T-cell (primary cell): ENCODE measurements at places on chromosomes 3 and 15.

DNA sequence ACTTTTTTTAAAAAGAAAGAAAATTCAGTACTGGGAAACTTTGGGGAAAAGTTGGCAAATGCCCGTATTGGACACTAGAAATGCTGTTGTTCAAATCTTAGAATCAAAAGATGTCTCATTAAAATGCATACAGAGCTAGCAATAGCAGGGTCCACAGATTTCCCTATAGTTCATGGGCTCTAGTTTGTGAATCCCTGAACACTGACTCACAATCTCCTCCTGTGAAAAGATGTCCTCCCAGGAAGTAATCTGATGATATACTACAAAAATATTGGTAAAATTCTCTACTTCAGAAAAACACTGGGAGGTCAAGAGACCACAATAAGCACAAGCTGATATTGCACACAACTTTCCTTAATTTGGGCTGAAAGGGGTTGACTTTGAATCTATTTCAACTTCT is 568.4 kb upstream of the ZNF385D start:
- no peak for DNase-seq

DNA sequence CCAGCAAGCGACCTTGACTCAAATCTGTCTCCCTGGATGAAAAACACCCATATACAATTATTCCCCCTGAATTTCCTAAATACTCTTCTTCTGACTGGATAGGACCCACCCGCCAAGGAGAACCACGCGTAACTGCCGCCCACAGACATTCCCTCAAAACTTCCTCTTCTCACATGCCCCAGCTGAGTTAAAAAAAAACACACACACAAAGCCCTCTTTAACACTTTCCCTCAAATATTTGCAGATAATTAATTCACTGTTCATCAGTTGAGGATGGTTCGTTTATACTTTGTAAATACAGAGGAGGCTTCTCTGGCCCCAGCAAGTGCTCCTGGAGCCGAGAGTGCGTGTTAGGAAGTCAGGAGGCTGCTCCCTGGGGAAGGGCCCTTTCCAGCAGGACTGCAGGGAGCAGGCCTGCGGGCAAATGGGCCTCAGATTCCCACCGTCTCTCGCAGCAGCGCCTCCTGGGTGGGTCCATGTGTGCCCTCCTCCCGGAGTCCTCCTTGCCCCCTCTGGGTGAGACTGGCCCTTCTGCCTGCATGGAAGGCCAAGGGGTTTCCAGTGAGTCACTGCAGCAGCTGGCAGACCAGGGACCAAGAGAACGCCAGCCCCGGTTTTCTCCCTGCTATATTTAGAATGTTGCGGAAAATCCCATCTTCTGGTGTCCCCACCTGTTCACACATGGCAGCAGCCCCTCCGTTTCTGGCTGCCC is 46.8 kb downstream of the MGLL start:
- DNase-seq = no peak

GRCh38 chr3:26104851-26105251 is 315.0 kb downstream of the OXSM start:
- no peak for DNase-seq

- DNase-seq = no peak
These were observed 37.0 kb downstream of the OPA1 start for GRCh38 chr3:193630005-193630404.

GRCh38 chr15:42453826-42454225 is 37.1 kb downstream of the ZNF106 start:
- DNase-seq = no peak

DNA sequence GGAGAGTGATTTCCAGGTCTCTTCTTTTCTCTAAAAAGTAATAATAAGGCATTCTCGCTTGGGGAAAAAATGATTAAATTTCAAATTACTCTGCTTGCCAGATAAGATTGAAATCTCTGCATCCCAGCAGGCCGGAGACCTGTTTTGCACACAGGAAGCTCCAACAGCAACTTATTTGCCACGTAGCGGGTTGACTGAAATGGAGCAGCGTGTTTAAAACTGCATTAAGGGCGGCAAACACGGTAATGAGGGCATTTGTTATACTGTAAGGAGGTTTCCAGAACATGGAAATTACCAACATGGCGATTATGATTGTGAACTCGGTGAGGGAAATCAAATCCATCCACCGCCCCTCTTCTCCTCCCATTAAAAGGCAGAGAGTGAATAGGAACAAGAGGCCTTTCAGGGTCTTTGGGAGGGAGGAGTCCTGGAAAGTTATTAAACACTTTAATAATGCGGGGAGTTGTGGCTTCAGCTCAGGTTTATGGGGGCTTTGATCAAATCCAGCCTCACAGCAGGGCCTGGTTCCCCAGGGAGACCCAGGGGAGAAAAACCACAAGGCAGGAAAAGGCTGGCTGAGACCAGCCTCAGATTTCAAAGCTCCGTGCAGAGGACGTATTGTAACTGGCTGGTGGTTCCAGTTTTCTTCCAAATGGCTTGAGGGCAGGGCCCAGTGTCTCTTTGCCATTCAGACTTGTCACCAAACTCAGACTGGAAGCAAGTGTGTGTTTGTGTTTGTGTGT is 242.3 kb downstream of the TLE3 start:
- no peak for DNase-seq

DNA sequence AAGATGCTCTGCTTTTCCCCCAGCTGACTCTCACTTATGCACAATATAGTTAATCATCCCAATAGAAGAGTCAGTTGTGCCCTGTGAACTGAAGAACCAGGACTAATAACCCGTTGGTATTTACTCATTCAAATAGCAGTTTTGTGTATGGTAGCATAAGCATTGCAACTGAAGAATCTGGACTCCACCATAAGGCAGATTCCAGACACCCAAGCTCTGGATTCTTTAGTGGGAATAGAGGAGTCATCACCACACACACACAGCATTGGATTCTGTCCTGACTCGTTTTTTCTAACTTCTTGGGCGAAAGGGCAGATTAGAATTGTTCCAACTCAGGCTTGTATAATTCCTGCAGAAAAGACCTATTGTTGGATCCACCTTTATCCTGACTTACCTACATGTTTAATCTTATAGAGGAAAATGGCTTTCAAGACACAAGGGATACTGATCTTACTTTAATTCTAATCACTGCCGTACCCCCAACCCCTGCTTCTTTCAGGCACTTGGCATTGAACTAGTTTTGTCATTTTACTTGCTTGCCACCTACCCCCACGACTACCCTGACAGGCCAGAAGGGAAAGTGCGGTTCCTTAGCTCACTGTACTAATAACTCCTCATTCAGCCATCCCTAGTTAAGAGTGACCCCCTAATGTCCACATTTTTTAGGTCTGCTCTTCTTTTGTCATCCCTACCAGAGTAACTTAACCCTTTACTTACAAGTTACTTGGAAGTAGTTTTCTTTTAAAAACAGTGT is 42.3 kb downstream of the NKIRAS1 start:
- no peak for DNase-seq

DNA sequence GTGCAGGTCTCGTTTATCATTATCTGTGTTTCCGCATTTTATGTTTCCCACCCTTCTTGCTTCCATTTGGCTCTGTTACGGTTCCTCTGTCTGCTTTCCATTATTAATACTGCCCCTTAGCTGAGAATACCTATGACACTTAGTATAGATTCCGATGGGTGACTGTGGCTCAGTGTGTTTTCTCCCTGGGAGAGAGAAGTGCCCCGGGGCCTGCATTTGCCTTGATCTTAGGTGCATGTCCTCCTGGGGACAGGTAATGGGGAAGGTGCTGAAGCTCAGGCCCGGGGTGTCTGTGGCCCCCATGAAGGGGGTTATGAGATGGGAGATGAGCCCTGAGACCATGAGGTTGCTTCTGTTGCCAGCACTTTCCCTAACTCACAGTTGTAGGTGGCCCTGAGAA is 43.4 kb upstream of the PCSK6 start:
- no peak for DNase-seq

DNA sequence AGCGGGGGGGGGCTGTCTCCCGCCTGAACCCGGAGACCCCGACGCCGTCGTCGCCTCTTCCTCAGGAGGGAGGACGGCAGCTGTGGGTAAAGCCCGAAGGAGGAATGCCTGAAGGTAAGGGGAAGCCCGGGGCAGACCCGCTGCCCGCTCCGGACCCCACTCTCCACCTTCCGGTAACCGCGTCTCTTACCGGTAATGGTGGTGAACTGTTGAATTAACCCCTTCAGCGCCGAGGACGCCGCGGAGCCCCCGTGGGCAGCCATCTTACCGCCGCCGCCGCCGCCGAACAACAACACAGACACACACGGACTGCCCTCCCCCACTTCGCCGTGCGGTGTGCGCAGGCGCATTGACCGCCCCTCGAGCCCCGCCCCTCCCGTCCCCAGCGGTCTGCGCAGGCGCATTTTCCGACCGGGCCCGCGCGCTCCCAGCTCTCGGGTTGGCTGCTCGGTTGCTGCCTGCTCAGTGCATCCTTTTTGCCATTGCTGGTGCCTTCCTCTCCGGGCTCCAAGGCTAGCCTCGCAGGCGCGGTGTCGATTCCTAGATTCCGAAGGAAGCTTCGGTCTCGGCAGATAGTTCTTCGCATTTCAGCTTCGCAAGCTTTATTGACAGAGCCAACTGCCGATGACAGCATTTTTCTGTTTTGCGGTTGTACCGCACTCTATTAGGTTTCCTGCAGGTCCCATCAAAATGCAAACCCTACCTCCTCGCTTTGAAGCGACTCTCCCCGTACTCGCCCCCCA is at the start of gene UBXN7:
Gene UBXN7 (minus strand): TSS at position 291 of the 743 bp plus-strand sequence. CDS start 28 bp downstream, at position 263.
- peak; percentile 90 for DNase-seq

DNA sequence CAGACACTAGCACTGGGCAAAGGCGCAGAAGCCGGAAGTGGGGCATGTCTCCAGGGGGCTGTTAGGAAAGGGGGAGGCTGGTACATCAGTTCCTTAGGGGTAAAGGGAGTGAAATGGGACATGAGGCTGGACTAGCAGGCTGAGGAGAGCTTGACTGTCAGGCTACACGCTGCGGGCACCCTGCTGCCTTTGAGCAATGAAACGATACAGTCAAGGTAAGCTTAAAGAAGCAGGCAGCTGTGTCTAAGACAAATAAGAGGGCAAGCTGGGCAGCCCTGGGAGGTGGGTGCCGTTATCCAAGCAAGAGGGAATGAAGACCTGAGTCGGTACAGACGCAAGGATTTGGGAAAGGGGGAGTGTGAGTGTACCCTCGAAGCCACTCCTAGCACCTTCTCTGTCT is 51.0 kb upstream of the DCLK3 start:
- DNase-seq = no peak
